ENCODE measurements at places on chromosomes 13 and 19. TPM values are rescaled to one million over a fixed set of nuclear protein-coding genes. Genes with fewer than 3 reads are reported as not detected.
A peak's percentile ranks its signal among the peaks of the same experiment; 100 is the strongest.

- H3K27ac ChIP-seq = no peak overlapping the region
- no peaks in the 10 kb centered on the region for H3K27me3 ChIP-seq
- H3K4me3 ChIP-seq = no peak overlapping the region
- H3K36me3 ChIP-seq = peaks cover 7% of the 10 kb centered on the region
- H3K4me1 ChIP-seq = peaks cover 52% of the 10 kb centered on the region
These were observed 517 bp upstream of the LTBP4 start for GRCh38 chr19:40600570-40601133.

DNA sequence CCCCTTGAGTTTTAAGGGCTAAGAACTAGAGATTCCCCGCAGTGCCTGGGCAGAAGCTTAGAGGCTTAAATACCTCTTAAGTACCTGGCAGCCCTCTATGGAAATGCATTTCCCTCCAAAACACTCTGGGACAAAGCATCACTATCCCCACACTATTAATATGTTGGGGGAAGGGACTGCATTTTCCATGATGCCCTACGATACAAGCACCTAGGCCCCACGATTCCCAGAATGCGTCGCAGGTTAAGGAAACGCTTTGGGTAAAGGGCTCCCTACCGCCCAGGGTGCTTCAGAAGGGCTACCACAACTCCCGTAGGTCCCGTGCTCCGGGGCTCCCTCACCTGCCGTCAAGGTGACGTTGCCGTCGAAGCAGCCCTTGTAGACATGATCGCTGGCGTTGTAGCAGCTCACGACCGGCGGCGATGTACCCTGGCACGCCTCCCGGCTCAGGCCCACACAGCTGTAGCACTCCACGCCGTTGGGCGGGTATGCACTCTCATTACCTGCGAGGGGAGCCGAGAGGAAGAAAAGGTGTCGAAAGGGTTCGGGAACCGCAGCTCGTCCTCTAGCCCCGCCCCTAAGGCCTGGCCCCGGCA is 2.5 kb downstream of the LYPD3 start:
- H3K27ac ChIP-seq = no peak overlapping the region
- no peaks in the 10 kb centered on the region for H3K36me3 ChIP-seq
- peaks cover 18% of the 10 kb centered on the region for H3K27me3 ChIP-seq
- H3K4me3 ChIP-seq = peak overlapping the region; percentile 67
- no peak for DNase-seq

DNA sequence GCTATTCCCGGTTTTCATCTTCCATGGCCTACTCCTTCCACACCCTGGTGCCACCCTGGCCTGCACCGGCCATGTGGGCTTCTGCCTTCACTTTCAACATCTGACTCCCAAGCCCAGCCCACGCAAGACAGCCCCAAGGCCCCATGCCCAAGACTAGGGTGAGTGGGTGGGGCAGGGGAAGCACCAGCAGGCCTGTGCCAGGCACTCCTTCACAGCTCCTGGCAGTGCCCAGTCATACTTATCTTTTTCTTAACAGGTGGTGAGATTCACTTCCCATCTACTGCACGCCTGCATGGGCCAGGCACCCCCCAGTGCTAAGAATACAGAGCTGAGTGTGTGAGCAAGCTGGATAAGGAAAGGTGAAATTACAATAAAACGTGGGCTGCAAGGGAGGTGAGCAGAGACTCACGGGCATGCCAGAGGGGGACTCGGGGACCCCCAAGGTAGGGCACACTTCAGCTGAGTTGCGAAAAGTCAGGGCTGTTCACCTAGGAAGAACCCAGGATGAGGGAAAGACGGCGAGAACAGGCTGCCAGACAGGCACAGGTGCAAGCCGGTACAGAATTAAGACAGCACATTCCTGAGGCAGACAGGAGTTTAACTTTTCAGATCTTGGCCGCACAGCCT is 55.7 kb downstream of the COL4A1 start:
- no peaks in the 10 kb centered on the region for H3K36me3 ChIP-seq
- no peaks in the 10 kb centered on the region for H3K4me1 ChIP-seq
- no peak overlapping the region for H3K27ac ChIP-seq
- H3K27me3 ChIP-seq = no peaks in the 10 kb centered on the region

DNA sequence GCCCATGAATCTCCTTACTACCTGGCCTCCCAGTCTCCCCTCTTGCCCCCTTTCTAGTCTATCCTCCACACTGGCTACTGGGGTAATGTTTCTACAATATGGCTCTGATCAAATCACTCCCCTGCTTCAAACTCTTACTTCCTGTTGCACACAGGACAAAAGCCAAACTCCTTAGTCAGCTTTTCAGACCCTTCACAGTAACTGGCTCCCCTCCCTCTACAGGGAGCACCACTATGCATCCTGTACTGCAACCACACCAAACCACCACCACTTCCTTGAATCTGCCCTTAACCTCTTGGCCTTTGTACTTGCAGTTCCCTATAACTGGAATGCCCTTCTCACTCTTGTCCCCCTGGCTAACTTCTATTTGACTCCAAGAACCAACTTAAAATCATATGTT is 32.2 kb downstream of the DEDD2 start:
- H3K27me3 ChIP-seq = peaks cover 11% of the 10 kb centered on the region
- H3K36me3 ChIP-seq = no peaks in the 10 kb centered on the region
- no peak overlapping the region for H3K27ac ChIP-seq
- no peak for DNase-seq
- H3K4me3 ChIP-seq = no peak overlapping the region

- no peak for DNase-seq
- no peak overlapping the region for H3K4me3 ChIP-seq
- no peak overlapping the region for H3K27ac ChIP-seq
These were observed 18.5 kb upstream of the ZNF681 start for GRCh38 chr19:23777216-23777615.

GRCh38 chr19:45597425-45598111 is 4.4 kb downstream of the GPR4 start:
- no peaks in the 10 kb centered on the region for H3K36me3 ChIP-seq
- no peak for DNase-seq
- no peak overlapping the region for H3K27ac ChIP-seq

GRCh38 chr13:91400063-91400399 is 1.6 kb downstream of the GPC5 start:
- H3K27ac ChIP-seq = no peak overlapping the region
- H3K36me3 ChIP-seq = no peaks in the 10 kb centered on the region
- DNase-seq = no peak

DNA sequence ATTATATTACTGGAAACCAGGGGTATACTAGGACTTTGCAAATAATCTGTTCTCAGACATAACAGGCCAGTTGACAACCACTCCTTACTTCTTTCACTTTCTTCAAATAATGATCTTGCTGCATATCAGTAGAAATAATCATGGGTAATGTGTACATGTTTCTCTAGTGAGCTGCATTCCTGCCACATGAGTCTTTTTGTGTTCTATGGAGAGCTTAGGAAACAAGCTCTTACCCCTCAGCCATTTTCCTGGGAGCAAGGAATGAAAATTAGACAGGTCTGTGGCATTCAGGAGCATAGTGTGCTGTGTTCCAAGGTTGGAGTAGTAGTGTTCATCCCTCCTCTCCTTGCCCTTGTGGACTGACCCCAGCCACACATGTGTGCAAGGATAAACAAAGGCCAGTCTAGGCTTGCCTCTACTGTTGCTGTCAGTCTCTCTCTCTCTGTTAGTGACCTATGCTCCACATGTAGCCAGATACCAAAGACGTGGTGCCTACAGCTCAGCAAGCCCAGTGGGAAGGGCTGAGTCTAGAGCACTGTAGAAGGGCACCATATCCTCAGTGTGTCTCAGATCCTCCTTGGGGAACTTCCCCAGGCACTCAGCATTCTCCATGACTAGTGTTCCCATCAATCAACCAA is 11.5 kb upstream of the OXGR1 start:
- H3K36me3 ChIP-seq = no peaks in the 10 kb centered on the region
- DNase-seq = no peak
- no peak overlapping the region for H3K4me3 ChIP-seq
- no peaks in the 10 kb centered on the region for H3K27me3 ChIP-seq
- no peak overlapping the region for H3K27ac ChIP-seq
- H3K4me1 ChIP-seq = no peaks in the 10 kb centered on the region

DNA sequence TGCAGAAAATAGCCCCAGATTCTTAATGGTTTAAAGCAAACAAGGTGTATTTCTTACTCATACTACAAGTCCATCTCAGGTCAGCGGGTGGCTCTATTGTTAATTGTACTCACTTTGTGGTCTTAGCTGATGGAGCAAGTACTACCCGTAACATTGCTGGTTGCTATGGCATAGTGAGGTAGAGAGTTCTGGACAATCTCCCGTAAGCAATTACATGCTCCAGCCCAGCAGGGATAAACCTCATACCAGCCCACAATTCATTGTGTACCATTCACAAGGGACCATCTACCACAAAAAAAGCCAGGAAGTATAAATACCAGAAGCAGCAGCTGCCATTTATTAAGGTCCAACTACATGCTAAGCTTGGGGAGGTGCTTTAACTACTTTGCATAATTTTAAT is 167.1 kb downstream of the PCDH9 start:
- no peak overlapping the region for H3K27ac ChIP-seq
- no peaks in the 10 kb centered on the region for H3K4me1 ChIP-seq
- no peak for DNase-seq
- no peaks in the 10 kb centered on the region for H3K36me3 ChIP-seq
- no peaks in the 10 kb centered on the region for H3K27me3 ChIP-seq
- no peak overlapping the region for H3K4me3 ChIP-seq

DNA sequence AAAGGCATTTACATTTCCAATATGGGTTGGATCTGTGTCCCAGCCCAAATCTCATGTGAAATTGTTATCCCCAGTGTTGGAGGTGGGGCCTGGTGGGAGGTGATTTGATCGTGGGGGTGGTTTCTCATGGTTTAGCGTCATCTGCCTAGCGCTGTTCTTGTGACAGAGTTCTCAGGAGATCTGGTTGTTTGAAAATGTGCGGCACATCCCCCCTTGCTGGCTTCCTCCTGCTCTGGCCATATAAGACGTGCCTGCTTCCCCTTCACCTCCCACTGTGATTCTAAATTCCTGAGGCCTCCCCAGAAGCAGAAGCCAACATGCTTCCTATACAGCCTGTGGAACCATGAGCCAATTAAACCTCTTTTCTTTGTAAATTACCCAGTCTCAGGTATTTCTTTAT is 126.2 kb upstream of the FNDC3A start:
- no peaks in the 10 kb centered on the region for H3K36me3 ChIP-seq
- no peaks in the 10 kb centered on the region for H3K4me1 ChIP-seq
- no peaks in the 10 kb centered on the region for H3K27me3 ChIP-seq
- DNase-seq = no peak

DNA sequence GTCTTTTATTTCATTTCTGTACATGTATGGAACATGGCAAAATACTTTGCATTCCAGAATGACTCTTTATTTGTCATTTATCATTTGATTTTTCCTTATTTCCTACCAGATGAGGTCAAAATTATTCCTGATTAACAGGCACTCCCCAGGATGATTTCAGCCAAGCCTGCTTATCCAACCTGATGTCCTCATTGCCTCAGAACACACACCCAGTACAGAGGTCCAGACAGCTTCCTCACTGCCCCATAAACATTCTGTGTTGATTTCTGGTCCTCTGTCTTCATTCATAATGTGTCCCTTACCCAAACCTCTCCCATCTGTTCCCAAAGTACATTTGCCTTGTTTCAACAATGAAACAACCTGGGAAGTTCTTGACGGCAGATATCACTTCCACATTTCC is 367.4 kb downstream of the MTUS2 start:
- no peaks in the 10 kb centered on the region for H3K4me1 ChIP-seq
- no peak overlapping the region for H3K4me3 ChIP-seq
- no peak for DNase-seq
- no peaks in the 10 kb centered on the region for H3K27me3 ChIP-seq

DNA sequence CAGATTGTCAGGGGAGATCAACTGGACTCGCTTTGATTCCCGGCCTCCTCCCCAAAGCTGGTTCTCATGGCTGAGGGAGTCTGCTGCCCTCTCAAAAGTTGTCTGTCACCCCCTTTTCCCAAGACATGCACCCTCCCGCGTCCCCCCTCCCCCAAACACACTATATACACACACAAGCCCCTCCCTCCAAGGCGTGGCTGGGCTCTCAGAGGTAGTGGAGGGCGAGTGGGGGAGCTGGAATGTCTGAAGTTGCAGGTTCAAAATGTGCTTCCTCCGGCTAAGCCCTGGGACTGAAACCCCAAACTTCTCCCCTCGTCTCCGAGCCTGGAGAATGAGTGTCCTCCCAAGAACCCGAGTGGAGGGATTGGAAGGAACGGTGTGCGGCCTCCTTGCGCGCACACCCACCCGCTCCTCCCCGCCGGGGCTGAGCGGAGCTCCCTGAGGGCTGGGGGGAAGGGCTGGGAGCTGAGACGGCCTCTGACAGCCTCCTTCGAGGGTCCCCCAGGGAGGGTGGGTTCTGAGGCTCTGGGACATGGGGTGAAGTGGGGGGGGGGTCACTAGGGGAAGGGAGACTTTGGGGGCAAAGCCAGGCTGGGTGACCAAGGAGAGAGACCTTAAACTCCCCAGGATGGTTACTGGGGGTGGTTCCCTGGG is 9.9 kb upstream of the MEIS3 start:
- H3K4me1 ChIP-seq = peaks cover 11% of the 10 kb centered on the region
- H3K27ac ChIP-seq = no peak overlapping the region
- H3K36me3 ChIP-seq = no peaks in the 10 kb centered on the region
- no peak overlapping the region for H3K4me3 ChIP-seq
- DNase-seq = no peak

DNA sequence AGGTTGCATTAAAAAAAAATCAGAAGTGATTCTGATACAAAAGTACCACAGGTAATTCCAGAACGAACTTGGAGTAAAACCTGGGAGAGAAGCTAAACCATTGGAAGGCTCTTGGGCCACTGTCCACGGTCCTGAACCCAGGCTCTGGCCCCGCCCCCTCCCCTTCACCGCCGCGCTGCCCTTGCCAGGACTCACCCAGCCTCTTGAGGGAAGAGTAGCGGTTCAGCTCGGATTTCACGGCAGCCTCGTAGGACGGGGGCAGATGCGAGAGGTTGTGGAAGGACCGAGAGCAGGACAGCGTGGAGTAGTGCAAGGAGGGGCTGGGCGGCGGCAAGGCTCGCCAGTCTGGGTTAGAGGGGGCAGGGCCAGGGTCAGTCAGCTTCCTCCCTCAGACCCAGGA is 5.7 kb downstream of the SHISA7 start:
- H3K4me3 ChIP-seq = no peak overlapping the region
- peaks cover 42% of the 10 kb centered on the region for H3K4me1 ChIP-seq
- H3K27ac ChIP-seq = no peak overlapping the region
- DNase-seq = peak; percentile 83
- H3K36me3 ChIP-seq = no peaks in the 10 kb centered on the region

- H3K36me3 ChIP-seq = no peaks in the 10 kb centered on the region
- H3K4me3 ChIP-seq = no peak overlapping the region
- H3K27me3 ChIP-seq = no peaks in the 10 kb centered on the region
- no peak for DNase-seq
- no peak overlapping the region for H3K27ac ChIP-seq
These were observed 37.5 kb downstream of the N4BP2L2 start for GRCh38 chr13:32501064-32501463.

GRCh38 chr13:46529216-46529919 is 23.6 kb upstream of the LRCH1 start:
- H3K27me3 ChIP-seq = no peaks in the 10 kb centered on the region
- H3K36me3 ChIP-seq = no peaks in the 10 kb centered on the region
- H3K4me3 ChIP-seq = no peak overlapping the region

SYNE4 gene
- 0.72 TPM for total RNA-seq

FCER2 gene
- total RNA-seq = 0.38 TPM

KCNN4 gene
- 26.6 TPM for total RNA-seq

SUPT20H gene
- 29.2 TPM for total RNA-seq
